ENCODE measurements at places on chromosomes 5 and 9.

GRCh38 chr5:123868881-123869280, 356.9 kb downstream of the CSNK1G3 start:
- no peak for DNase-seq

DNA sequence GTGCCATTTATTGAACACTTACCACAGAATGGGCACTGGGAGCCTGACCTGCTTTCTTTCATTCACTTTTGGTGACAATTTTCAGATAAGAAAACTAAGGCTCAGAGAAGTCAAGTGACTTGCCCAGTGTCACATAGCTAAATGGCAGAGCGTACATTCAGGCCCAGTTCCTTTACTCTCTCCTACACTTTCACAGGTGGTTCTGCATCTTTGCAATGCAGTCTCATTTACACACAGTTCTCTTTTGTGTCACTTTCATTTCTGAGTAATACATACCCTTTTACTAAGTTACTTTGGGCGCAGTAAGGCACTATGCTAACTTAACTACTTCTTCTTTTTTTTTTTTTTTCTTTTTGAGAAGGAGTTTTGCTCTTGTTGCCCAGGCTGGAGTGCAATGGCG, 8.3 kb downstream of the NFIL3 start:
- DNase-seq, result no peak

GRCh38 chr9:135526089-135526729, 5.0 kb downstream of the LCN1 start:
- DNase-seq, result no peak

DNA sequence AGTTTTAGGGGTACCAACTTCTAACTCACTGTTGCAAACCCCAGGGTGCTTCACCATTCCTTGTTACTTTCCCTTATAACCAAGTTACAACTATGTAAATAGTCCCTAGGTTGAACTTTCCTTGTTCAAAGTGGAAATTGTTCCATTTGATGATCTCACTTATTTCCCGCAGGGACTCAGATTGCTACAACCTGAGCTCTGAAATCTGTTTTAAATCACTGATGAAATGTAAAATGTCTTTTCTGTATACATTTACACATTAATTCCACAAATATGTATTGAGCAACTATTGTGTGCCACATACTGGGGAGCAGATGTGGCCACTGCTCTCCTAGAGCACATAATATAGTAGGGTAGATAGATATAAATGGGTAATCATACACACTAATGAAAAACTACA, 69.1 kb upstream of the TARS1 start:
- no peak for DNase-seq

DNA sequence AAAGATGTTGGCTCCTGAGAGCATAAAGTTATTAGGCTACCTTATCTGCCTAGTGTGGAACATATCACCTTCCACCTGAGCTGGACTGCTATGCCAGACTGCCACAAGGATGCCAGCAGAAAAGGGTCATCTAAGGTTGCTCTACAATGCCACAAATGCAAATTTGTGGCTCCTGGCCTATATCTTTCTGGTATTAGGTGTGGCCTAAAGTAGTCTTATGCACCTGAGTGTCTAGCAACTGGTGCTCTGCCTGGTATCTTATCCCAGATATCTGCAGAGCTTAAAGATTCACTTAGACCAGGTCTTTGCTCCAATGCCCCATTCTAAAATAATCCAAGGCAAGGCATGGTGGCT, 34.7 kb downstream of the DTWD2 start:
- DNase-seq, result no peak

DNA sequence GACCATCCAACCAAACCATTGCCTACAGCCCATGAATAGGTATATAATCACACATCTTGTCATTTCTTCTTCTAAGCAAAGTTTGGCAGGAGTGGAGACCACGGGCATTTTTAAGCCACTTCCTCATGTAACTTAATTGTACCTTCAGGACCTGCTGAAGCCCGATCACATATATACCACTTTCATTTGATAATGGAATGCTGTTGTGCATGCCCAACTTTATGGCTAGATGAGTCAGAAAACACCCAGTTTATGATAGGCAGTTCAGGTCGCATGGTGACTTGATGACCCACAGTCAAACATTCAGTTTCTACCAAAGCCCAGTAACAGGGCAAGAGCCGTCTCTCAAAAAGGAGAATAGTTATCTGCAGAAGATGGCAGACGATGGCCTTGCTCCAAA, 2295.0 kb upstream of the ACO1 start:
- DNase-seq, result no peak

GRCh38 chr9:124975131-124975530, 34.2 kb upstream of the GOLGA1 start:
- DNase-seq, result no peak

DNA sequence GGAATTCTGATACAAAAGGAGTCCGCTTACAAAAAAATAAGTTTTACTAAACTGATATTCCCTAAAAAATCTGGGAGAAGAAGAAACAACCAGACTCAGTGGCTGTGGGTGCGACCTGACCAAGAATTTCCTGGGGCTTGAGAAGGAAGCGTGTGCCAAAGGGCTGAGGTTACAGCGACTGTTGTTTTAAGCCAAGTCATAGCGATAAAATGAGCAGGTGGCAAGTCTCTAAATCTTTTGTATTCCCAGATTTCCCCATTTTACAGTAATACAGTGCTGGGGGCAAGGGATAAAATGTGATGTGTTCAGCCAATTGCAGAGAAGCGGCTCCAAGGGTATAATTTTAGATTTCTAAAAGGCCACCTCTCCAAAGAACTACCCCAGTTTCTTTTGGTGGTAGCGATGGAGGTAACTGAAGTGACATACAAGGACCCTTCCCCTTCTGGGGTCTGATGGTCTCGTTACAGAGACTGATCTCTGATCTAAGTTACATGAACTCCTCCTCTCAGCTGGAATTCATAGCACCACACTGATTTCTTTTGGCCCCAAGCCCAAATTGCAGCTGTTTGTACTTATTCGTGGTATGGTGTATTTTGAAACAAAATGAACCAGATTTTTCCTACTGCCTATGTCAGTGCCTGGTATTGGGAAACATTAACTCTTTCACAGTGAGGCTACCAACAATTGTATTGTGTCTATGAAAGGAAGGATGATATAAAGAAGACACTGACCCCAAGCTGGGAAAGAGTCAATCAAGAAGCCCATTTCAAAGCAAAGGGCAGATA, 41.6 kb downstream of the LPAR1 start:
- no peak for DNase-seq

- no peak for DNase-seq
Observed at GRCh38 chr5:134394932-134395331, 16.7 kb downstream of the CDKN2AIPNL start.

DNA sequence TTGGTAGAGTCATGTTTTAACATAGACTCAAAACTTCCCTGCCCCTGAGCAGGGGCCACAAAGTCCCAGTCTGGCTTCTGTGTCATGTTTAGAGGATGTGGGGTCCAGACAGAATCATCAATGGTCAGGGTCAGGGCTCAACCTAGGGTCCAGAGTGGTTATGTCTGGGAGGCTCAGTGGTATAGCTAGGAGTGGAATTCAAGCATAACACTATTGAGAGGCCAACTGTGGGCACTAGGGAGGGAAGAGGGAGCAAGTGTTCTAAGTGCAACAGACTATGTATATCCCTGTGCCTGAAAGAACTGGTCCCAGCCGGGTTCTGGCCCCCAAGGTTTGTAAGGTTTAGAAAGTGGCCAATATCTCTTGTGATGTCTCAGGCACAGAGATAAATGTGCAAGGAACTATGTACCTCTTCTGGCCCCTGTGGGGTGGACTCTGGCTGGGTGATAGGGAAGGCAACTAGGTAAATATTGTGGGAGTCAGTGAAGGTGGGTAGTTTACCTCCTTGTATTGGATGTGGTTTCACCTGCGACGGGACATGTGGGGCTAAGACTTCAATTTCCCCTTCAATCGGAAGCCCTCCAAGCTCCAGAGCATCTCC, 14.0 kb downstream of the MYORG start:
- no peak for DNase-seq

GRCh38 chr9:137593176-137593575, 2.9 kb upstream of the ZMYND19 start:
- DNase-seq, result no peak

GRCh38 chr9:115956371-115956770, 197.2 kb upstream of the PAPPA start:
- no peak for DNase-seq

DNA sequence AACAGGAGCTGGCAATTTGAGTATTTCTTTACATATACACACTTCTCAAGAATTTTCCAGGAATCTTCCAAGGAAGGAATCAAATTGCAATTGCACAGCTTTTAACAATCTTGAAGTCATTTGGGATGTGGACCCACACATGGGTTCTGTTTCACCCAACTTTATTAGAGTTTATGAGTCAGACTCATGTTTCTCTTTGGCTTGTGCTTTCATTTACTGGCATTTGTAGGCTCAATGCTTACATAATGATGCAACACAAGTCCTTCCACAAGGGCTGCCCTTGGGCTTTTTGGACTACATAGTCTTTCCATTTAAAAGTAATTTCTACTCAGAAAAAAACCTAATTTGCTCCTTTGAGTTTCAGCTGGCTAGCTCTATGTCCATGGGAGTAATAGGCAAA, 4.6 kb upstream of the CDC37L1 start:
- no peak for DNase-seq

DNA sequence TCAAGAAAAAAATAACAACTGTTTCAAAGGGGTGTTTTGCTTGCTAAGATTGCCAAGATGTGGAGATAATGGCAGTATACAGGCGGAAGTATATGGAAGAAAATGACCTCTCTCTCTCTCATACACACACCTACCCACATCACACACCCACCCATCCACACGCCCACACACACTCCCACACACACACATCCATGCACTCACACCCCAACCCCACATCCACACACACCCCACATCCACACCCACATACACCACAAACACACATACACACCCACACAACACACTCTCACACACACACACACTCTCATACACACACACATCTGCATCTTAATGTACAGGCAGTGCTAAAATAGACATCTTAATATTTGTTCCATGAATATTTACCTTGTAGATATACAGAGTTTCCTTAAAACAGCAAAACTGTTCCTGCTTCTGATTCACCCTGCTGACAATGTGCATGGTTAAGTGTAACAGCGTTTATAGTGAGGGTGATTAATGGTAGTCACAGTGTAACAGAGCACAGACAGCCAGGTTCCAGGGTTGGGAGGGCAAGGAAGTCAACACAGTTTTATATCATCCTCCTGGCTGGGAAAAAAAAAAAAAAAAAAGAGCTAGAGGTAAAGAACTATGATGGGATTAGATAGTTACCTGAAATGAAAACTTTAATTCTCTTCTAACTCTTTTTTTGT, 8.3 kb downstream of the BHMT2 start:
- no peak for DNase-seq

- DNase-seq, result no peak
Observed at GRCh38 chr9:124216474-124217176, 41.1 kb upstream of the NEK6 start.

- no peak for DNase-seq
Observed at GRCh38 chr5:65539827-65540226, 23.1 kb downstream of the CENPK start.

DNA sequence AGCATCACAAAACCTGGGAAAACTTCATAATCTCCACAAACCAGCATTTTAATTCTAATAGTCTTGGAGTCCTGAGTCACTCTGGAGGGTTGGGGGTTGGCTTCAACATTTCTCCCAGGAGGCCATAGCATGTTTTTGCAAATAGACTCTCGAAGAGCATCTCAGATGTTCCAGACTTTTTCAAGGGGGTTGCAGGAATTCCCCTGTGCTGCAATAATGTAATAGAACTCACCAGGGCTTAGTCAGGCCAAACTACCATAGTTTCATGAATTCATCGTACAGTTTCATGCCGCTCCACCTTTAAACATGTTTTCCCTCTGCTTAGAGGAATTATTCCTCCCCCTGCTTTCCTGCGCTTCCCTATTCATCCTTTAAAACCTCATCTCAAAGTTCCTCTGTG, 499.5 kb upstream of the KLF4 start:
- no peak for DNase-seq

- no peak for DNase-seq
Observed at GRCh38 chr5:56003179-56003578, 8.4 kb upstream of the IL6ST start.

GRCh38 chr9:134063571-134064450, 4.0 kb downstream of the BRD3 start:
- DNase-seq, result no peak

DNA sequence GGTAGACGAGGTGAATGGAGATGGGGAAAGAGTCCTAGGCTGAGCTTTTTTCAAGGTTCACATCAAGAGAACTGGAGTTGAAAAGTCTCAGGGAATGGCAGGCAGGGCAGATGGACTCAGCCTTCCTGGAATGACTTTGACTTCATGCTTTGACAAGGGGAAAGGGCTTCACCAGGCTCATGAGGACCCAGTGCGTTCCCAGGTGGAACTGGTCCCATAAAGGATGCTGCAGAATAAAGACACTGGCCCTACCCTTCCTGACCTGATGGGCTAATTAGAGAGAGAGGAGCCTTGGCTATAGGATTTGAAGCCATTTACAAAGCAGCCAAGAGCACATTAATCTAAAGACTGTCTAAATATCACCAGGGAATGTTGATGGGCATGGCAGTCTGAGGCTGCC, 63.8 kb downstream of the IL31RA start:
- no peak for DNase-seq
